ENCODE measurements at places on chromosomes 3 and 15.

GRCh38 chr15:89315375-89315929, 19.2 kb downstream of the POLG start:
- DNase-seq: no peak

GRCh38 chr15:63453186-63453905, 51.0 kb upstream of the USP3 start:
- no peak for DNase-seq

DNA sequence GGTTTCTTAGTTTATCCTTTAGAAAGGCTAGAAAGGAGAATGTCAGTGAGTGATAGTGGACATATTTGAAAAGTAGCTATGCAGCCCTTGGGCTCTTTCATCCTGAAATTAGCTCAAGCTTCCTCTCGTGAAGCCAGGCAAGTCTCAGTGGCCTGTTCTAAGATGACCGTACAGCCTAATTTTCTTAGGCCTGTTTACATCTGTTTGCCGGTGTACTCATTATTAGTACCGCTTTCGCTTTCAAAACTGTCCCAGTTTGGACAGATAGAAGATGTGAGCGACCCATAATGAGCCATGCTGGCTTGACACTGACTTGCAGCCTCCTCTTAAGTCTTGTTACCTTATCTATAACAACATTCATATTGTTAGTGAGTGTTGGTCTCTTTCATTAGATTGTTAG, 5.7 kb upstream of the ARL14 start:
- DNase-seq: no peak

DNA sequence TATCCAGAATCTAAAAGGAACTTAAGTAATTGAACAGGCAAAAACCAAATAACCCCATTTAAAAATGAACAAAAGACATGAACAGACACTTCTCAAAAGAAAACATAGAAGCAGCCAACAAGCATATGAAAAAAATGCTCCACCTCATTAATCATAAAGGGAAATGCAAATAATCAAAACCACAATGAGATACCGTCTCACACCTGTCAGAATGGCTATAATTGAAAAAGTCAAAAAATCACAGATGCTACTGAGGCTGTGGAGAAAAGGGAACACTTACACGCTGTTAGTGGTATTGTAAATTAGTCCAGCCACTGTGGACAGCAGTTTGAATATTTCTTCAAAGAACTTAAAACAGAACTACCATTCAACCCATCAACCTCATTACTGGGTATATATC, 220.7 kb downstream of the MEX3B start:
- DNase-seq: peak; percentile 48

- DNase-seq: no peak
These were observed 2.1 kb downstream of the MAGI1 start for GRCh38 chr3:66036586-66037148.

DNA sequence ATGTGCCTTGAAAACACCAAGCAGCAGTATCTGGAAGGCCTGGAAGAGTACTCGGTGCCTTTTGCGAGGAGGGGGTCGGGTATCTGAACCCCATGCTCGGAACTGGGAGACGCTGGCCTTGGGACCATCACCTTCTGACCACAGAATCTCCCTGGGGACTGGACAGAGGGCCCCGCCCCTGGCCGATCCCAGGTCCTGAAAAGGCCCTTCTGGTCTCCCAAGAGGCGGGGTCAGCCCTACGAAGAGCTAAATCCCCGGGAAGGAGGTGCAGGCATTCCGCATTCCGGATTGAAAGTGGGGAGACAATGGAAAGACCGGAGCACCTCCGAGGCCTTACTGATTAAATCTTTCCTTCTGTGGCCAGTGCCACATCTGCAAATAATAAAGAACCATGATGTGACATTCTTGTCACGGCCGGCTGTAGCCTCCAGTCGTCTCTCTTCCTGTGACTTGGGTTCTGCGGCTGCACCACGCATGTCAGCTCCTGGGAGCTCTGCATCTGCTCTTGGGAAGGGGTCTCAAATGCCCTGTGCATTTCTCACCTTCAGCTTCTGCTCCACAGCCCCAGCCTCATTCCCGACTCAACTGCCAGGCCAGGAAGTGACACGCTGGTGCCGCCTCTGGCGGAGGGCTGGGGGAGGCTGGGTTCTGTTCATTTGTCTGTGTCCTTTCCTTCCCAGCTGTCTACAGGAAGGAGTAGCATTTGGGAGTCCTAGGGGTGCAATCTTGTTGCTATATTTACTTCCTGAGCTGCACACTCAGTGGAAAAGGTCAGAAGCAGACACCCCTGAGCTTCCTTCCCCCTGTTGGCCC, 173.5 kb downstream of the KLF13 start:
- no peak for DNase-seq
